ENCODE measurements at places on chromosomes 11 and 22.

DNA sequence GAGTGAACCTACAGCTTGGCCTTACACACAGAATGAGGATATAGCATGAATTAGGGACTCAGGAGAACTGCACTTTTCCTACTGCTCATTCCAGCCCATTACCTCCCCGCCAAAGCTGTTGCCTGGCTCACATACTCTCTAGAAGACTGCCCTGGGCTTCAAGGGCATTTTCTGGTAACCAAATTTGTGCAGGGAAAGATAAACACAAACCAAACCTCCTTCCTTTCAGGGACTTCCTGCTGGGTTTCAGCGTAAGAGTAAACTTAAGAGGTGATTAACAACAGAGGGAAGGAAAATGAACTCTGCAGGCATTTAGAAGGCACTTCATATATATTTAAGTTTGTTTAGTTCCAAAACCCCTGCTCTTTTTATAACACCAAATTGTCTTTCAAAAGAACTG is 194.9 kb downstream of the SWAP70 start:
- no peak for DNase-seq

DNA sequence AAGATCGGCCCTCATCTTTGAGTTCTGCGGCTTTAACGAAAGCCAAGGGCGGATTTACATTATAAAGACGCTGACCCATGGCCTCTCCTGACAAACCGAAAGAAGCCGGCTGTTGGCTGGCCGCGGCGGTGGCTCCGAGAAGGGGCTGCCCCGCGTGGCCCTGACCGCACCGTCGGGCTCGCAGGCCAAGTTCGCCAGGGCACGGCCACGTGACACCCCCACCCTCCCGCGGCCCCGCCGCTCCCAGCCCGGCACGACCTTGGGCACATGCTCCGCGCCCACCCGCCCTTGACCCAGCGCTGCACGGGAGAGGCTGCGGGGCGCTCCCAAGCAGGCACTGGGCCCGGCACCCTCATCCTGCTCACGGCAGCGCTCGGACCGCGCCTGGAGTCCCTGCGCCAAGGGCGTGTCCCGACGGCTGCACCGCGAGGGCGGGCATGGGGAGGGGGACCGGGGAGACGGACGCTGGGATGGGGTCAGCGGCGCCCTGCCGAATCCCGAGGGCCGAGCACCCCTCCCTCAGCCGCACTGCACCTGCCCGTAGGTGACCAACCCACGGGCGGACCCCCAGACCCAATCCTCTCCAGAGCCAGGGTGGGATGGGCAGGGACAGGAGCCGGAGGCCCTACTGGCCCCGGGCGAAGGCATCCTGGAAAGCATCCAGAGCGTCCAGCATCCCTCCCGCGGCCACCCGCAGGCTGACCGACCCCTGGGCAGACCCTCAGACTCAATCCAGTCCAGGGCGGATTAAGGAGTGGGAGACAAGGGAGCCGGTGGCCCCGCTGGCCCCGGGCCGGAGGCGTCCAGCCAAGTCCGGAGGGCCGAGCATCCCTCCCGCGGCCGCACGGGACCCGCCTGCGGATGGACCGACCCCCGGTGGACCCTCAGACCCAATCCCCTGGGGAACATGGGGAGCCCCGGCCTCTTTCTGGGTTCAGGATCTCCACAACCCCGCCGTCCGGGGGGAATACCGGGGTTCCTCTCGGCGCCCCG is 759 bp downstream of the CPT1A start:
- DNase-seq = peak; percentile 76

DNA sequence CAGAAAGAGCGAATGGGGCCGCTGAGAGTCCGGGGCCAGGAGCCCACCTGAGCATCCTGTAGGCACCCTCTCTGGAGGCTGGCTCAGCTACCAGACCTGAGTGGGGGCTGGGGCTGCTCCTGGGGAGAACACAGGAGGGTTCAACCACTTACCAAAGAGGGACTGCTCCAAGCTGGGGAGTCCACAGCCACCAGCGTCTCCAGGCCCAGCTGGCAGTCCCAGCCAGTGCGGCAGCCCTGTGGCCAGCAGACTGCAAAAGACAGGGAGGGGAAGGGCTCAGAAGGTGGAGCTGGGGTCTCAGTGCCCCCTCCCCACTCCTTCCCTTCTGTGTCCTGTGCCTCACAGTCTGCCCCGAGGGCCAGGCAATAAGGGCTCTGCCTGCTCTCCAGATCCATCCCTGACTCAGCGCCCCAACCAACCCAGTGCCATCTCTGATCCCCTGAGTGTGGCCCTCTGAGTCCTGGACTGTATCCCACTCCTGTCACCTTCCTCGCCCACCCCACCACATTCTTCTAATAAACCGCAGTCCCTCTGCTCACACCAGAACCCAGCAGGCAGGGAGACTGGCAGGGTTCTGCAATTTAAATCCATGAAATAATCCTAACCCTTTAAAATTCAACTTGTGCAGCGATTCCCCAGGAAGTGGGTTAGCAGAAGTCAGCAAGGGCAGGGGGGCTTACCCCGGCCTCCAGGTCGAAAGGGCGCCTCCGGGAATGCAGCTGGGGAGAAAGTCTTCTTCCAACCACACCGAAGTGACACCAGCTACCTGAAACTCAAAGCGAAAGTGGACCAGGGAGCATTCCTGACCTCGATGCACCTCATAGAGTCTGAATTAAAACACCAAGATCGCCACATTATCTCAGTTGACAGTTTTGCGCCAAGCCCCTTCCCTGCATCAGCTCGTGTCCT is 13.3 kb downstream of the CHST1 start:
- no peak for DNase-seq

DNA sequence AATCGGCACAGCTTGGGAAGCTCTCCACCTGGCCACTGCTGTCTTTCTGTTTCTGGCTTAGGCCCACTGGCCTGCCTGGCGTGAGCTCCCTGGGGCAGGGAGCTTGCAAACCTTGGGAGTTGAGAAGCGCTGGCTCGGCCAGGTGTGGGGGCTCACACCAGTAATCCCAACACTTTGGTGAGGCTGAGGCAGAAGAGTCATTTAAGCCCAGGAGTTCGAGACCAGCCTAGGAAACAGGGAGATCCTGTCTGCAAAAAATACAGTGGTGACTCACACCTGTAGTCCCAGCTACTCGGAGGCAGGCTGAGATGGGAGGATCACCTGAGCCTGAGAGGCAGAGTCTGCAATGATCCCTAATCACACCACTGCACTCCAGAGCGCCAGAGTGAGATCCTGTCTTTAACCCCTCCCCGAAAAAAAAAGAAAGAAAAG is 4.0 kb downstream of the AP5B1 start:
- peak; percentile 54 for DNase-seq

GRCh38 chr11:30825723-30826122 is 239.6 kb upstream of the MPPED2 start:
- DNase-seq = no peak

- DNase-seq = no peak
These were observed 1024.5 kb downstream of the LRRC4C start for GRCh38 chr11:40434926-40435325.

- DNase-seq = no peak
These were observed 4.6 kb upstream of the BIRC3 start for GRCh38 chr11:102312667-102313066.

DNA sequence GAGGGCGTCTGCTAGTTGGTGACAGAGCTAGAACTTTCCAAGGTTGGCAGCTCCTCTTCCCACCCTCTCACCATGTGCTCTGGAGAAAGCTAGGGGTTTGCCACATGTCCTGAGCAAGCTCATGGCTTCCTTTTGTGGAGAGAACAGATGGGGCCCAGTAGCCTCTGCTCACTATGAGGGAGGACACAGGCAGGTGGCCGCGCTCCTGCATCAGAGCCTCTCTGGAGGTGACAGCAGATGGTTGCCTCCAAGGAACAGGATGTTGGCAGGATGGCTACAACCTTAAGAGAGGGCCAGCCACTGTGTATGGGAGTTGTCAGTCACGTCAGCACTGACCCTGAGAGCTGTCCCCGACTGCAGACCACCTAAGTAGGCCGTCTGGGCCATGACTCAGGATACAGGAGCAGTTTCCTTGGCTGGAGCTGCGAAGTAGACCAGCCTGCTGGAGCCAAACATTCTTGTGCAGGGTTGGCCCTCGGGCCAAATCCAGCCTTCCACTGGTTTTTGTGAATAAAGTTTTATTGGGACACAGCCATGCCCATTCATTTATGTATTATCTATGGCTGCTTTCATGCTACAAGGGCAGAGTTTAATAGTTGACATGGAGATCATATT is 28.0 kb downstream of the SGSM1 start:
- no peak for DNase-seq

DNA sequence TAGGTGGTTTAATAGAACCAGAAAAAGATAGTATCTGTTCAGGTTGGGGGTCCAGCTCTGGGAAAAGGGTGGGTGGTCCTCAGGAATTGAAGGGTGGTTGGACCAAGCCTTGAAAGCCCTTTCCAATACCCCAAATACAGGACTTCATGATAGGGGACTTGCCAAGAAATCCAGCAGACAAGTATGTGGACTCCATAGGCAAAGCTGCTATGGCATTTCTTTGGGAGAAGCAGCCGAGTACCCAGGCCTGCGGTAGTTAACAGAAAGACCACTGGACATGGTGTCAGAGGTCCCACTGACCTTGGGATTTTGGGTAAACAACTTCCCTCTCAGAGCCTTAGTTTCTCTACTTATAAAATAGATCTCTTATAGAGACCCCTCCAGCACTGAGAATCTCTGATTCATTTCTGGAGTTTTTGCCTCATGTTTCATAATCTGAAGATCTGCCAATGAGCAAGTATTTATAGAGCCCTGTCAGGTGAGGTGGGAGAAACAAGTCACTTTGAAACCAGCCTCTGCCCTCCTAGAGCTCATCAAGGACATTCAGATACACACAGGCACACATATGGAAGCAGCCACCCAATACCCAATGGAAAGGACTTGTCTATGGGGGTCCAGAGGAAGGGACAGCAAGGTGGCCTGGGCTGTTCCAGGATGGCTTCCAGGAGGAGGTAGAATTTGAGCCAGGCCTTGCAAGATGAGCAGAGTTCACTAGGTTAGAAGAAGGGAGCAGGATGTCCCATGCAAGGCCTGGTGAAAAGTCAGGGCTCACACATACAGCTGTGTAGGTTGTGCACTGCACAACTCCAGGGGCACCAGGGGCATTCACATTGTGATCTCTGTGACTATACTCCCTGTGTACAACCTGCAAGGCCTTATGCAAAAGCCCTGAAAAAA is 31.0 kb upstream of the ACCSL start:
- no peak for DNase-seq

- no peak for DNase-seq
These were observed 57.4 kb downstream of the JAM3 start for GRCh38 chr11:134126217-134126822.

All from body of pancreas (tissue), 4 donors.